Fibroblast of the aortic adventitia (primary cell): ENCODE measurements at places on chromosomes 12 and 14.

- DNase-seq = no peak
Observed at GRCh38 chr12:93459097-93459496, 8.2 kb upstream of the MRPL42 start.

- DNase-seq = no peak
Observed at GRCh38 chr14:33229269-33229929, 290.7 kb downstream of the NPAS3 start.

DNA sequence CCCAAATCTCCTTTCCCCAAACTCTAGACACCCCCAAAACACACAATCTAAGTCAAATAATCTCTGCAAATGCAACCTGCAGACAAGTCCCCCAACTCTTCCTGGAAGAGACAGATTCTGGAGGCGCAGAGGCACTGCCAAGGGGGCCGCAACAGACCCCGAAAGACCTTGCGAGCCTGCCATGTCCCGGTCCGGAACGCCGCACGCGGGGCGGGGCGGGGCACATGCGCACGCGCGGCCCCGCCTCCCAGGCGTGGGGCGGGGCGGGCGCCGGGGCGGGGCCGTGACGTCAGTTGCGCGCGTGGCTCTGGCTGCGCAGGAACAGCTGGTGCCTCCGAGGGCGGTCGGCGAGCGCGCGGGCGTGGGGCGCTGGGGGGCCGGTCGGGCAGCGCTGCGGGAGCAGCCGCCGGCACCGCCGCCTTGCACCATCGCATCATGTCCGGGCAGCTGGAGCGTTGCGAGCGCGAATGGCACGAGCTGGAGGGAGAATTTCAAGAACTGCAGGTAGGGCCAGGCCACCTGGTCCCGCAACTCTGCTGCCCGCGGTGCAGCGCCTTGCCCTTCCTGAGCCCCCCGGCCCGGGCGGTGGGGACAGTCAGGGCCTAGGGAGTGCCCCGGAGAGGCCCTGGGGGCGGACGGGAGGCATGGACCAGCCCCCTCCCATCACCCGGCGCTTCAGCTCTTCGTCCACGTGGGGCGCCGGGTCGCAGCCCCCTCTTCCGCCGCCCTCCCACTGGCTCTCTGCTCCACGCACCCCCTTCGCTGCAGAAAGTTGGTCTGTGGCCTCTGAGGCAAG lies at the start of gene TMEM120B:
Gene TMEM120B (plus strand): TSS at position 292 of the 796 bp plus-strand sequence. CDS start 144 bp downstream, at position 436.
- peak; percentile 63 for DNase-seq

- DNase-seq = no peak
Observed at GRCh38 chr12:2488131-2488530, 306.6 kb upstream of the FKBP4 start.

DNA sequence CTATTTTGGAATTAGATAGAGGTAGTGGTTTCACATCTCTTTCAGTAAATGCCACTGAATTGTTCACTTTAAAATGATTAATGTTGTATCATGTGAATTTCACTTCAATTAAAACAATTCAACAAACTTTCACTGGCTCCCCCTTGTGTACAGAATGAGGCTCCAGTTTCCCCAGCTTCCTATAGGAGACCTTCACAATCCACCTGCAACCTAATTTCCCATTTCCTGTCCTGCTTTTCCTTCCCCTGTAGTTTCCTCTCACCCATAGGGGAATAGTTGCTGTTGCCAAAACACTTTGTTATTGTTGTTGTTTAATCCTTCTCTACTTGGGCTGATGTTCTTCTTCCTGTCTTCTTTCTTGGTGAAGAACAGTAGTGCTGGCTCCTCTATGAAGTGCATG lies 59.8 kb downstream of the NPAS3 start:
- peak; percentile 35 for DNase-seq

GRCh38 chr12:2557597-2557996 lies 237.2 kb upstream of the FKBP4 start:
- DNase-seq = no peak
